ENCODE measurements at places on chromosomes 7 and 10.

DNA sequence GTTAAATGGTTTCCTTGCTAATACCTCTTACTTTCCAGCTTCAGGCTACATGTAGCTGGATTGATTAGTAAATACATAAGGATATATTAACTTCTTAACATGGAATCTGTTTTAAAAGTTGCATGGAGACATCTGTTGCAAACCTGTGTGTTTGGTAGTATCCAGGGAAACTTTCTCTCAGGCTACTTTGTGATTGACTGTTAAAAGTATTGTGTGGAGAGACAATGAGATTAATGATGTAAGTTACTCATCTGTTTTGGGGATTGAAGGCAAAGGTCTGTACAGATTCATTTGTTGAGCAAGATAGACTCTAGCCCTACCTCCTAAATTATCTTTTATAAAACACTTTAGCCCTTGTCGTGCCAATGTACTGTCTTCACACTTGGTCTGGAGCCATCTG, 6.6 kb downstream of the CREB5 start:
- no peak for DNase-seq

DNA sequence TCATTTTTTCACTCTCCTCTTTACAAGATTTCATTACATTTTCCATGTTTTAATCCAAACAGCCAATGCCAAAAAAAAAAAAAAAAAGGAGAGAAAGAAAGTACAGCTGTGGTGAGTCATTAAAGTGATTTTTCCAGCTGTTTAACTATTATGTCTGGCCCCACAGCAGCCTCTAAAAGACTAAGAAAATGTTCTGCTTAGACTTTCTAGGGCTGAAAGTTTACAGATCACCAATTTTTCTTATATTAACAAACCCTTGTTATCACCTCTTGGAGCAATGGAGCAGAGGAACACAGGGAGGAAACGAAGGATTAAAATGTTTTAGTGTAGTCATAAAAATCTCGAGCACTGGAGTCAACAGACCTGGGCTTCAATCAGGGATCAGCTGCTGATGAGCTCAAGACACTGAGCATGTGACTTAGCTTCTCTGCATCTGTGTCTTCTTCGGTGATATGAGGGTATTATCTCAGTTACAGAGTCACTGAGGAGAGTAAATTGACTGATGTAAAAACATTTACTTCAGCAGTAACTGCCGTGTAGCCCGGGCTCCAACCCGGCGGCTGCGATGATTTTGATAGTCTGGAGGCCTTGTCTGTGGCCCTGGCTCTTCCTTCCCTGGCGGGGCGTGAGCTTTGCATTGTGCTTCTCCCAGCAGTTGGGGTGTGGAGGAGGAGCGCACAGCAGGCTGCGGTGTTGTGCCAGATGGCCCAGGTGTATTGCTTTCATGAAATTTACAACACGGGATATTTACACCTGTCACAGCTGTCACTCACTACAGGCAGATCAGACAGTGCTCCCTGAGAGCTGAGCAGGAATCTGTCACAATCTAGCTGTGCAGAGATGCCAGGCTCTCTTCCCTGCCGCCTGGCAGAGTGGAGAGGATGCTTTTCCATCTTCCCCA, 298.3 kb upstream of the FZD8 start:
- no peak for DNase-seq

- no peak for DNase-seq
These were observed 140.3 kb upstream of the RET start for GRCh38 chr10:42936580-42936979.

DNA sequence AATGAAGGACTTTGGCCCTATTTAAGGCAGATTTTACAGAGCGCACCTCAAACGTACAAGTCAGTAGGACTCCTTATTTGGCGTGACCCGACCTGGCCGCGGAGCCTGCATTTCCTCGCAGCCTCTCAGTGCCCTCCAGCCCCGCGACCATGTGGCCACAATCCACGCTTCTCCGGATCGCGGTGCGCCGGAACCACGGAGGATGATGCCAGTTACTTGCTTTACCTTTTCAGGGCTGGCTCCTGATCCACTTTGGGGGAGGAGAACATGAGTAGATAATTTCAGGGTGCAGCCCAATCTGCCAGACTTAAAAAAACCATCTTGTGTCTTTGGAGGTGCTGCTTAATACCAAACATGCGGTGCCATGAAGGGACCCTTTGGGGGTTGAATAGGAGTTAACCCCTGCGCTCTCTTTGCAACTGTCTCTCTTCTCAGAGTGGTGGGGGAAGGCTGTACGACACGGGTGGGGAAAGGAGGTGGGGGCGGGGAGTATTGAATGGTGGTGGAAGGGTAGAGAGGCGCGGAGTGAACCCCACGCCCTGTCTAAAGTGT, 1.5 kb downstream of the FRAT1 start:
- DNase-seq = no peak

DNA sequence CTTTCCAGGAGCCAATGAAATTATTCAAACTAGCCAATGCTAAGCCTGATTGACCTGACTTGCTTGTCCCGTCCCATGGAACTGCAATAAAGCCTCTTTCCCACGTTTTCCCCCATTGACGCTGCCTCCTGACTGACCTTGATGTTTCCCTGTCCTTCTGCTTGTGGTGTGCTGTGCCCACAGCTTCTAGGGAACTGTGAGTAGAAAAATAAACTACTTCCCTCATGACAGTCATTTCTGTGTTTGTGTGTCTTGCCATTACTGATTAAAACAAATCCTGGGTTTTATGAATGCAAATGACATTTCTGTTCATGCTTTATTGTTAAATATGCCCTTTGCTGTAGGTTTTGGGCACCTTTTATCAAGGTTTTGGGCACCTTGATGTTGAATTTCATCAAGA, 91.3 kb upstream of the ABI1 start:
- DNase-seq = no peak

DNA sequence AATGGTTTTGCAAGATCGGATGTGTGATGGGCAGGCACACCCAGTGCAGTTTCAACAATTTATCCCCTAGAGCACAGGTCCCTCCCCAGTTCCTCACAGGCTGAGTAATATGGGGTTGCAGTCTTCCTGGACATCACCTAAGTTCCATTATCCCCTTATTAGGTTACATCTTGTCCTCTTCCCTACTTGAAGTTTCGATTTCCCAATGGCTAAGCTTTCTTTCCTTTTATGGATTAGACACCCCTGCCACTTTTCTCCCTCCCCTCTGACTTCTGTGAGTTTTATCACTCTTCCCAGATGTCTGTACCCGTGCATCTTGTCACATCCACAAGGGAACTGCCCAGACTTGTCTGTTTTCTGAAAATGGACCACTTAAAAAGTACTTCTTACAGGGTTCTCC, 2.4 kb upstream of the NIPSNAP2 start:
- DNase-seq = no peak

DNA sequence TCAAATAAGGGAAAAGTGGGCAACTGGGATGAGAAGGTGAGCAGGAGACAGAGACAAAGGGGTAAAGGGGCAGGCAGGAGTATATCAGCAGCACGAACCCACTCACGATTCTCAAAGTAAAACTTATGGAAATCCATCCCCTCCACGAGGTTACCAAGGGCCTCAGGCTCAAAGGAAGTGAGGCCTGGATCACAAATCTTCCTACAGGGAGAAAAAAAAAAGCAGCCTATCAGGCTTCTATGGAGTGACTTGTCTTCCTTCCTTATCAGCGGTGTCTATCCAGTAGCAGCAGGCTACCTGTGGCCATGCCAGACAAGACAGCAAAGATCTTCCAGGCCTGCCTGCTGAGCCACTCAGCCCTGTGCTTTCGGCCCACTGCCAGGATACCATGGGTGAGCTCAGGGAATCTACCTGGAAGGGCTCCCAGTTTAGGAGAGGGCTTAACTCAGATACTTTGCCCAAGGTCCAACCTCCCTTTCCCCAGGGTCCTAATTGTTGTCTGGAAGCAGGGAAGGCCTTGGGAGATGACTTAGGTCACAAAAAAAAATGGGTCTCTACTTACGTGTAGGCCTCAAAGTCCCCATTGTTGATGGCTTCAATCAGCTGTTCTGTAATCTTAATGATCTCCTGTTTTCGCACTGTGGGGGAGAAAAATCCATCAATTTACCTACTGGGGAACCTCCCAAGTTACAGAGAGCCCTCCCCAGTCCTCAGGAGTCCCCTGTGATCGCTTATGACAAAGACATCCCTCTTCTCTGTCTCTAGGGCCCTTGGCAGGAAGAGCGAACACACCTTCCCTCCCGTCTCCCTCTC, 5.7 kb upstream of the NDST2 start:
- DNase-seq = no peak

GRCh38 chr10:64175271-64175962, 654.2 kb downstream of the REEP3 start:
- DNase-seq = no peak

DNA sequence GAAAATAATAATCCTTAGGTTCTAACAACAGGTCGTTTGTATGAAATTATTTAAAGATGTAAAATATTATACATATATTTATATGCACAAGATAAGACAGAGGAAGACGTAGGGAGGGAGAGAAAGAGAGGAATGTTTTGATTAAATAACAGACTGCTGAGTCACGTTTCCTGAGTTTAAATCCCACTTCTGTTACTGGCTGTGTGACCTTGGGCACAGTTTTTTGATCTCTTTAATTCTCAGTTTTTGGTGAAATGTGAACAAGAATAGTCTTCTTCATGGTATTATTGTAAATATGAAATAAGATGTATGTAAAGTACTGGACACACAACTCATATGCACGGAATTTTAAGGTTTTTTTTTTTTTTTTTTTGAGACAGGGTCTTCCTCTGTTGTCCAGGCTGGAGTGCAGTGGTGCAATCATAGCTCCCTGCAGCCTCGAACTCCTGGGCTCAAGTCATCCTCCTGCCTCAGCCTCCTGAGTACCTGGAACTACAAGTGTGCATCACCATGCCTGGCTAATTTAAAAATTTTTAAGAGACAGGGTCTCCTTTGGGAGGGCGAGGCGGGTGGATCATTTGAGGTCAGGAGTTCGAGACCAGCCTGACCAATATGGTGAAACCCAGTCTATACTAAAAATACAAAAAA, 42.6 kb downstream of the BAMBI start:
- DNase-seq = no peak

DNA sequence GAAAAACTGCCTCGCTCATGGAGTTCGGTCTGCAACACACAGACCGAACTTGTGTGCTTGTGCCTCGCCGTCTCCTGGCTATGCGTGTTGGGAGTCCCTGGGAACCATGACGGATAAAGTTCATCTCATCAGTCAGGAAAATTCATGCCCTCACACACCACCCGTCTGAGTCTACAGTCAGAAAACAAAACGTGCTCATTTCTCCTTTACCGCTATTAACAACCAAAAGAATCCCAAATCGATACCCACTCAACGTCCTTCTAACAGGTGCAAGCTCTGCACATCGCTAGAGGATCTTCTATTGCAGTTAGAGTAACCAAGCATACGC, 13.6 kb downstream of the CNPY1 start:
- no peak for DNase-seq

- no peak for DNase-seq
These were observed 62.9 kb upstream of the BET1 start for GRCh38 chr7:94067047-94067446.

DNA sequence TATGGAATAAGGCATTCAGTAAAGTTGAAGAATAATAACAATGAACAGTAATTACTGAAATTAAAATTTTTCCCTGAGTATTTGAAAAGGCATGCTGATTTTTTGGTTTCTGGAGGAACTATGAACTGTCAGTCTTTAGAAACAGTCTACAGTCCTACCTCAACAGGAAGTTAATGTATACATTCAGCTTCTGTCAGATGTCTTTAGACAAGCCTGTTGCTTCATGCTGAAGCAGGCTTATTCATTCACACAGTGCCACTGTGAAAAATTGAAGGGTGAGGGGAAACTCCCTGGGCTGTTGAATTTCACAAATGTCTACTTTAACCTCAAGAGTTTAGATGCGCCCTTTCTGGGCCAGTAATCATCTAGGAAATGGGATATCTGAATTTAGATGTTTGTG, 3.5 kb downstream of the NRF1 start:
- DNase-seq = no peak

- DNase-seq = no peak
These were observed 30.9 kb downstream of the DNA2 start for GRCh38 chr10:68440898-68441297.

- DNase-seq = no peak
These were observed 48.5 kb downstream of the AMZ1 start for GRCh38 chr7:2736411-2736914.

- DNase-seq = no peak
These were observed 5.3 kb downstream of the MEOX2 start for GRCh38 chr7:15681186-15681585.

GRCh38 chr7:66076462-66077329, 1.1 kb downstream of the ASL start:
- no peak for DNase-seq

- DNase-seq = no peak
These were observed 98.3 kb upstream of the ARHGAP21 start for GRCh38 chr10:24821986-24822385.

DNA sequence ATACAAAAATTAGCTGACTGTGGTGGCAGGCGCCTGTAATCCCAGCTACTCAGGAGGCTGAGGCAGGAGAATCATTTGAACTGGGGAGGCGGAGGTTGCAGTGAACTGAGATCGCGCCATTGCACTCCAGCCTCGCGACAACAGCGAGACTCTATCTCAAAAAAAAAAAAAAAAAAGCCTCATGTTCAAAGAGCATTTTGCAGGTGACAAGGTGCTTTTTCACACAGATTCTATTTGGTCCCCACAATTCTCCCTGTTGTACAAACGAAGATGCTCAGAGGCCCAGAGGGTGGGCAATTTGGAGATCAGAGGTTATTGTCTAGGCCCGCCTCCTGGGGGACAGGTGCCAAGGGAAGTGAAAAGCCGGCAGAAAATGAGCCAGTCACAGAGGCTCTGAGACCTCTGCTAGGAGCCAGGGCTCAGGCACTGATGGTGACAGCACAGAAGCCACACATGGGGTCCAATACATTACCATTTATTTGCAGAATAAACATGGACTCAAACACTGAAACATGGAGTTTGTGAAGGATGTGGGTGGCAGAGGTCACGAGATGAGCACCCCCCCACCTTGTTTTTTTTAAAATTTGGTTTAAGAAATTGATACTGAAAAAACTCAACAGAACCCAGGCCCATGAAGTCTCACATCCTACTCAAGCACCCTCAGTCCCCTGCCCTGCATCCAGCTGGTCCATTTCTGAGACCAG, 882 bp upstream of the GAL3ST4 start:
- DNase-seq = no peak

GRCh38 chr7:16648551-16648950, 2.6 kb downstream of the BZW2 start:
- DNase-seq = no peak

DNA sequence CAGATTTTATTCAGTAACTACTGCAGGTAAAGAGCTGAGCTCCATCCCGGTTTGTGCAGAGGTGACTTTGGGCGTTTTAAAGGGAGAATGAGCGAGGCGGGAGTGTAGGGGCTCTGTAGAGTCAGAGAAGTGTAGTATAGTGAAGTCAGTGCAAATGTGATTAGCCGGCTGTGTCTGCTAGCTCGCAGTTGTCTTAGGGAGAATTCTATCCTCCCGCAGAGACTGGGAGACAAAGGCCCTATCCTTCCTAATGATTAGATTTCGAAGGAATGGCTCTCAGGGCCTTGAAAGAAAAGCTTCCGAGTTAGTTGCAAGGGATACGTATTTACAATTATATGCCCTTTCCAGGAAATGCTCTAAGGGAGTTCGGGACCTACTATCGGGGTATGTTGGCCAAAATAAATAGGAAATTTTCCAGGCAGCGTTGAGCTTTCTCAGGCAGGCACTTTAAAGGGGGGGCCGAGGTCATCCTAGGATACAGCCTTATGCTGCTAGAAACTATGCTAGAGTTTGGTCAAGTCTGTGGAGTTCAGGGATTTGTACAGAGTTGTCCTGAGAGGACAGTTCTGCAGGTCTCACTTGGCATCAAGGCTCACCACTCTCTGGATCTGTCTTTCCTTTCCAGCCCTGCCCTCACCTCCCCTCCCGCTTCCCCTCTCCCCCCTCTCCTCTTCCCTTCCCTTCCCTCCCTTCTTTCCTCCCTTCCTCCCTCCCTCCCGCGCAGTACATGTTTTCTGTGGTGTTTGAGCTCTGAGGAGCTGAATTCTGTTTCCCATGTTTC, 825 bp downstream of the MRPL32 start:
- DNase-seq = no peak
